Natural killer cell (primary cell): ENCODE measurements at places on chromosomes 5 and 9. TPM values are rescaled to one million over a fixed set of nuclear protein-coding genes. Genes with fewer than 3 reads are reported as not detected.

- DNase-seq, result no peak
Measured at GRCh38 chr5:151881621-151882225, 42.9 kb downstream of the GLRA1 start.

PCDH12 gene
- not detected for total RNA-seq

DNA sequence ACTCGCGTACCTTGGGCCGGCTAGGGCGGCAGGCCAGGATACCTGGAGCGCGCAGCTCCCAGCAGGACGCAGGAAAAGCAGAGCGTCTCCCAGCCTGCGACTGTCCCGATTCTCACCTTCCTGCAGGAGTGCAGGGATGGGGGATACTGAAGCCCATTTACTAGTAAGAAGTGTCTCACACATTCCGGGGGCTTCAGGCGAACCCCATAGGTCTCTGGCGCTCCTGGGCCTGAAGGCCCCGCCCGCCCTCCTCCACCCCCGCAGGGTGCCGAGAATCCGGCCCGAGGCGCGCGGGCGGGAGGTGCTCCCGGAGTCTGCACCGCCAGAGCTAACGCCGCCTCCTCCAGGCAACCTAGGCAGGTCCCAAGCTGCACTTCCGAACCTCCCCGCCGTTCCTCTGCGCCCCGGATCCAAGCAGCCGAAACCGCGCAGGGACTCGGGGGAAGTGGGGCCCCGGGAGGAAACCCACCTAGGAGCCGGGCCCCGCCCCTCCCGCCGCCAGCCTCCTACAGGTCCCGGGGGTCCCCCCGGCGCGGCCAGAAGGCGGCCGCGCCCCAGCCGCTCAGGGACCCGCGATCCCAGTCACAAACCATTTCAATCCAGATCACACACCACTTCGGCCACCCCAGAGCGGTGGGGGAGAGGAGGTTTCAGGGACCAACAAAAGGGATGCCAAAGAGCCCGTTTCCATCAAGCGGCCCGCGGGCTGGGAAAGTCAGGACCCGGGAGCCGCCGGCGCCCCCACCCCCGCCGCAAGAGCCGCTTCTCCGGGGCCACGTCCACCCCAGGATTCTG is 1.2 kb downstream of the ROR2 start:
- no peak for DNase-seq

DNA sequence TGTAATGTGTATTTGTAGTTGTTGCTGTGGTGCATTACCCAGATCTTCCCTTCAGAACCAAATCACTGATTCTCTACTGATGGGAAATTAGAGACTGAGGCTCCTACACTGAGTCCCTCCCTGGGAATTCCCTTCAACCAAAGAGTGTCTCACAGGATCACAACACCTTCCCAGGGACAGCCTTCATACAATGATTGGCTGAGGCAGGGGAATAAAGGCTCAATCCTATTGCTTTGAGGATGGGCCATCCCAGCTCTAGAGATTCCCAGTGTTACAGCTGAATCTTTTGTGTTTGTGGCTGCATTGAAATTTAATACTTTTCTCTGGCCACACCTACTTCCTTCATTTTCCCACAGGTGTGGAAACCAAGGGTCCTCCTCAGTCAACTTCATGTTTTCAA is 96.4 kb upstream of the ELL2 start:
- no peak for DNase-seq

DNA sequence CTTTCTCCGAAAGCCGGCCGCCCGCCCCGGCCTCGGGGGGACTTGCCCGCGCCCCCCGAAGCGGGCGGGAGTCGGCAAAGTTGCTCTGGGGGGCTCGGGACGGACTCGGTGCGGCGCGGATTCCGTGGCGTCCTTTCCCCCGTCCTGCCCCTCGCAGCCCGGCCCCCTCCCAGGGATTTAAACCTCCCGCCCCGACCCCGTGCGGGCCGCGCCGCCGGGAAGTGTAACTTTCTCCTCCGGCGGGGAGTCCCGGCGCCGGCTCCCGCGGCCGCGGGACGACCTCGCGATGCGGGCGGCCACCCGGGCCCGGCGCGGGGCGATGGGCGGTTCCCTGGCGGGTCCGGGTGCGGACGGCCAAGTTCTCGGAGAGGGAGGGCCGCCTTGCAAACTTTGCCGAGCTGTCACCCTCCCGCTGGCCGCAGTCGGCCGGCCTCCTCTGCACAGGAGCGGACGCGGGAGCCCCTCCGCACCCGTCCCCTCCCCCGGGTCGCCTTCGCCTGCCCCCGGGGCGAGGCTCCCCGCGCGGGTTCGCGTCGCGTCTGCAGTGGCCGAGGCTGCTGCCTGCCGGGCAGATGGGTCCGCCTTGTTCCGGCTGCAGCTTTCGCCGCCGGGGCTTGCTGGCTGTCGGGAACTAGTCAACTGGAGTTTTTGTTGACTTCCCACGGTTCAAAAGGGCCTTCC is 732 bp downstream of the PBX3 start:
- peak; percentile 39 for DNase-seq

DNA sequence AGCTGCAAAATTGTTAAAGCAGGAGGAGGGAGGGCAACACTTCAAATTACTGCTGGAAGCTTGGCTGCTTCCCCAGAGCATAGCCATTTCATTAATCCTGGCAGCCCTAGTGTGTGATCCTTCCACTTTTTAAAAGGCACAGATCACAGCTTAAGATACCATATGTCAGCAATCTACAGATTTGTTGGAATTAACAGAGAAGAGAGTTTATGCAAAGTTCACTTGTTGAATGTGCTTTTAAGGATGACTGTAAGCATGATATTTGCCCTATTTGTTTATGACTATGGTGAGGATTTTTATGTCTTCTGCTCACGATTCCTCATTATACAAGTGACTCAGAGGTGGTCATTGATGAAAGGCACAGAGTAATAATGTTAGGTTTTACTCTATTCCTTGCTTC is 156.0 kb upstream of the CDKN2B start:
- no peak for DNase-seq

LIFR gene
- not detected for total RNA-seq

MSH3 gene
- total RNA-seq, result 15.5 TPM

RASEF gene
- total RNA-seq, result not detected

ZDHHC11 gene
- total RNA-seq, result 5.0 TPM

TLX3 gene
- total RNA-seq, result not detected

- no peak for DNase-seq
Measured at GRCh38 chr5:116135344-116135743, 50.5 kb downstream of the COMMD10 start.

DMGDH gene
- total RNA-seq, result 0.43 TPM
